ENCODE measurements at places on chromosomes 16 and 17. TPM values are rescaled to one million over a fixed set of nuclear protein-coding genes. Genes with fewer than 3 reads are reported as not detected.

CD300LB gene
- total RNA-seq = 44.3 TPM

PRR11 gene
- total RNA-seq = 1.3 TPM

CHAD gene
- total RNA-seq = not detected

CXCL16 gene
- total RNA-seq = 32.6 TPM

SLFN11 gene
- 20.7 TPM for total RNA-seq

ALDH3A1 gene
- total RNA-seq = not detected

SCNN1G gene
- total RNA-seq = not detected

HSPB9 gene
- total RNA-seq = not detected

KRTAP2-2 gene
- not detected for total RNA-seq

HOXB6 gene
- not detected for total RNA-seq

ENPP7 gene
- not detected for total RNA-seq

PMP22 gene
- 2.0 TPM for total RNA-seq

MIS12 gene
- total RNA-seq = 18.9 TPM

NOD2 gene
- total RNA-seq = 21.6 TPM

MT1A gene
- not detected for total RNA-seq

KIF1C gene
- total RNA-seq = 8.1 TPM

SOX15 gene
- total RNA-seq = 0.52 TPM

CHST5 gene
- under 0.01 TPM for total RNA-seq

TP53I13 gene
- total RNA-seq = 25.0 TPM

IL21R gene
- 21.1 TPM for total RNA-seq

MAF gene
- 9.1 TPM for total RNA-seq

ATF7IP2 gene
- 133 TPM for total RNA-seq

UMOD gene
- total RNA-seq = not detected

GRB7 gene
- not detected for total RNA-seq

CCL17 gene
- total RNA-seq = not detected

SLFN14 gene
- total RNA-seq = 3.8 TPM

KRTAP4-4 gene
- total RNA-seq = not detected

CHMP1A gene
- total RNA-seq = 33.5 TPM

RRAD gene
- total RNA-seq = 1.3 TPM

TBC1D3D gene
- total RNA-seq = not detected

CRYBA1 gene
- total RNA-seq = not detected

HSD17B1 gene
- 0.31 TPM for total RNA-seq

KCTD11 gene
- total RNA-seq = 0.73 TPM

PRAC2 gene
- total RNA-seq = not detected

GNG13 gene
- total RNA-seq = not detected

GCGR gene
- total RNA-seq = not detected

LRRC37A gene
- total RNA-seq = 10.9 TPM

WNT3 gene
- total RNA-seq = 0.10 TPM

LGALS9C gene
- total RNA-seq = 0.63 TPM

TMIGD1 gene
- total RNA-seq = not detected

PRSS22 gene
- 0.21 TPM for total RNA-seq

CDIPT gene
- total RNA-seq = 22.1 TPM

NDUFAF8 gene
- total RNA-seq = 9.3 TPM
